ENCODE measurements at places on chromosomes 16 and 17.

GRCh38 chr16:9977333-9977897, 204.8 kb downstream of the GRIN2A start:
- no peak for DNase-seq

- no peak for DNase-seq
Observed at GRCh38 chr17:13001991-13002615, 15.7 kb downstream of the ELAC2 start.

DNA sequence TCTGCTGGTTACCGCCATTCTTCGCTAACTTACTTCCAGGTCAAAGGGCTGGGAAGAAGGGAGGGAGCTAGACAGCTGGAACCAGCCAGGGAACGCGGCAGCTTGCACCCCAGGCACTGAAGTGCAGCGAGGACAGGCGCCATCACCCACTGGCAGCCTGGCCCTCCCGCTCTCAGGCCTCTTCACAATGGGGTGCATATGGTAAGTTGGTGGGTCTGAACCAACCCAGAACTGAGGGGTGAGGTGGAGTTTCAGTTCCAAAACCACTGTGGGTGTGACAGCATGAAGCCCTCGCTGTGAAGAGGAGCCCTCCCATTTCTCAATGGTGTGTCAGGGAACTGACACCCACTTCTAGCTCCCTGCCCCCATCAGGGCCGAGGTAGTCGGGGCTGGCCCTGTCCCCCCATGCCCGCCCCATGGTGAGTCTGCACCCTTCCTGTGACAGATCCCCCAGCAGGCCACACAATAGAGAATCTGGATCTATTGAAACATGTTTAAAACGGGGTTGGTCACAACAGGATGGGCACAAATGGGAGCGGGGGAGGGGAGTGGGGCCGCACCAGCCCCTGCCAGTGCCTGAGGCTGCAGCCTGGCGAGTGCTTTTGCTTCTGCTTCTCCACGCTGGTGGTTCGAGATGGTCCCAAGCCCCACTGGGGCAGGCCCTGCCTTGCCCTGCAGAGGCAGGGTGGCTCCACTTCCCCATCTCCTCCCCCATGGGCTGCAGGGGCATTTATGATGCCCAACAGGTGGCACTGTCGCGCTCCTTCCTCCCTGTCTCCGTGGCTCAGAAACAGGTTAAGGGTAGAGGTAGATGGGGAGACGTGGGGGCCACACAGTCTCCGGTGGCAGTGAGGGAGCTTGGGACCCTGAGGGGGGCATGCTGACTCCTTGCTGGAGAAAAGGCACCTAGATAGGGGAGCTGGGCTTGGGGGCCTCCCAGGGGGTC, 2.3 kb downstream of the LIMD2 start:
- DNase-seq = peak; percentile 60

GRCh38 chr17:16349431-16349830, 3.8 kb downstream of the CENPV start:
- no peak for DNase-seq

DNA sequence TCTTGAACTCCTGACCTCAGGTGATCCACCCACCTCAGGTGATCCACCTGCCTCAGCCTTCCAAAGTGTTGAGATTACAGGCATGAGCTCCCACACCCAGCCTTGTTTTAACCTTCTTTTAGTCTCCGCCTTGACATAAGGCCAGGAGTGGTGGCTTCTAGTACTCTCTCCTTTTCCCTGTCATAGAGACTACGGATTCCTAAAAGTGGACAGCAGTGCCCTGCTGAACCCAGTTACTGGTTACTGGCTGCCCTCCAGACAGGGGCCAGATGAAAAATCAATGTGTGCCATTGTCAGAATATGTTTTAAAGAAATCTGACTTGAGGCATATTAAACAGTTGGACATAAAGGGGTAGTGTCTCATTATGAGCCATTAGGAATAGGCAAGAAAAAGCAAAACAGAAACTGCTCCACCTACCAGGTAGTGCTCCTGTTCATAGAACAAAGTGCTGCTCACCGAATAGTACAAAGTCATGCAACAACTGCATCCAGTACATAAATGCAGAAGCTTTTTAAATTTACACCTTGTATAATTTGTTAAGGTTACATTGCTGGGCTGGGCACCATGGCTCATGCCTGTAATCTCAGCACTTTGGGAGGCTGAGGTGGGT, 32.1 kb downstream of the TRIM25 start:
- DNase-seq = no peak

DNA sequence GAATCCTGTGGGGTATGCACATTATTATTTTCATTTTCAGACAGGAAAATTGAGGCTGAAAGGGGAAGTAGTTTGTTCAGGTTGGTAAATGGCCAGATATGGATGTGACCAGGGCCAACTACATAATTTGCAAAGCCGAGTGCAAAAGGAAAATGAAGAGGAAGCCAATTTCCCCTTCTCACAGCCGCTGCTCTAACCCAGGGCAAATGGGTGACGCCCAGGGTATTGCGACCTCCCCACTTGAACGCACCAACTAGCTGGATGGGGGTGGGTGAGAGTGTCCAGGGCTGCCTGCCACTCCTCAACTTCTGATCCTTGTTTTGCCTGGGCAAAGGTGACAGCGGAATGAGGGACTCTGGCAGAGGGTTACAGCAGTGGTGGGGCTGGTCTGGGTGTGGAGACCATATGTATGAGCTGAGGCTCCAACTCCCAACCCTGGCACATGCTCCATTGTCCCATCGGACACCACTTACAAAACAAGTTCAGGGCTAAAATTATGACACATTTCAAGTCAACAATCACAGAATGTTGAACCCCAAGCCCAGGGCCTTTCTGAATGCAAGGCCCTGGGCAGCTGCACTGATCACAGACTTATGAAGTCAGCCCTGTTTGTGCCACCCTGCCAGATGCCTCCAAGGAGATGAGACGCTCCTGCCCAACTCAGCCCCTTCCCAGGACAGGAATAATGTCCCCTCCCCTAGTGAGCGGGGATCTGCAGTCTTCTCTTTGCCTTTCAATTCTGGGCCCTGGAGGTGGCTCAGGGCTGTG, 1.7 kb downstream of the ANKRD40CL start:
- DNase-seq = no peak

GRCh38 chr17:3972931-3973330, 8.7 kb upstream of the ATP2A3 start:
- no peak for DNase-seq

GRCh38 chr17:8467527-8467926, 31.8 kb downstream of the NDEL1 start:
- DNase-seq = no peak

DNA sequence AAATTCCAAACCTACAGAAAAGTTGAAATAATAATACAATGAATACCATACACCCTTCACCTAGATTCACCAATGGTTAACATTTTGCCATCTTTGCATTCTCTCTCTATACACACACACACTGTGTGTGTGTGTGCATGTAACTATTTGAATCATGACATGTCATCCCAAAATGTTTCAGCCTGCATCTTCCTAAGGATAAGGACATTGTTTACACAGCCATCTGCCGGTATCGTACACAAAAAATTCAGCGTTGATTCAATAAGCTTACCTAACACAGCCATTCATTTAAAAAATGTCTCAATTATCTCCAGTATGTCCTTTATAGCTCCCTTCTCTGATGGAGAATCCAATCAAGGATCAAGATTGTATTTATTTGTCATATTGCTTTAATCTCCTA, 3.9 kb downstream of the MXRA7 start:
- no peak for DNase-seq

GRCh38 chr16:79735271-79735670, 134.7 kb upstream of the MAF start:
- no peak for DNase-seq

GRCh38 chr16:56352351-56353053, 72.8 kb downstream of the AMFR start:
- DNase-seq = no peak

Data from stimulated activated CD8-positive, alpha-beta memory T cell treated with anti-CD3 and anti-CD28 coated beads, Interleukin-2, amount 100 ng/mL, for 1 hour (primary cell).